ENCODE measurements at places on chromosomes 16 and 17.

- DNase-seq = no peak
Observed at GRCh38 chr17:30413109-30413508, 34.4 kb downstream of the CPD start.

GRCh38 chr17:9286434-9286833, 265.1 kb downstream of the NTN1 start:
- DNase-seq = no peak

- DNase-seq = no peak
Observed at GRCh38 chr17:29867643-29868181, 62.3 kb downstream of the SSH2 start.

GRCh38 chr17:66466106-66466820, 163.8 kb downstream of the PRKCA start:
- no peak for DNase-seq

GRCh38 chr16:8763899-8764298, 33.5 kb downstream of the TMEM186 start:
- DNase-seq = no peak

- DNase-seq = no peak
Observed at GRCh38 chr17:67059372-67059771, 15.0 kb downstream of the CACNG1 start.

DNA sequence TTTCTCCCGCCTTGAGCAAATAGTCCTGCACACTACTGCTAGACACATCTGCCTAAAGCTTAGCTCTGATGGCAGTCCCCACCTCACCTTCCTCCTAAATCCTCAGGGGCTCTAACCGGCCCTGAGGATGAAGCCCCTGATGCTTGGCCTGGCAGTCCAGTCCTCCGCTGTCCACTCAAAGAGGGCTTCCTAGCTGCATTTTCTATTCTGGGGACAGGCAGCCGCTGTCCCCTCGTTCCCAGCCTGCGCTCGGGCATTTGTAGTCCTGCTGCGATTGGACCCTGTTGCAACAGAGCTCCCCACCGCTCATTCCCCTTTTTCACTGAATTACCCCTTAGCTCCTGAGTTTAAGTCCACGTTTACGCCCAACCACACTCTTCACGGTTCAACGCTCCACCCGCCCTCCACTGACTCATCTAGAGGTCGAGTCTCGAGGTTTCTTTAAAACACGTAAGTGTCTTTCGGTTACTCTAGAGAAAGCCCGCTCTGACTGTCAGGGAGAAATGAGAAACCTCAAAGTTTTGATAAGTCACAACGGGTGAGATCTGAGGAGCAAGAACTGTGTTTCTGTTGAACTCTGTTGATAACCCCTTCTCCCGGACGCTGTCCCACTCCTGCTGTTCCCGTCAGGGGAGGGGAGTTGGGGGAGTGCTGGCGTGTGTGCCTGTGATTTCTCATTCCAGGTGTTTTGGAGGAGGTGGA, 4.5 kb downstream of the CCR7 start:
- DNase-seq = peak; percentile 31

- no peak for DNase-seq
Observed at GRCh38 chr17:43377056-43377810, 21.6 kb upstream of the ARL4D start.

- no peak for DNase-seq
Observed at GRCh38 chr16:57823836-57824235, 21.5 kb upstream of the KIFC3 start.

- DNase-seq = no peak
Observed at GRCh38 chr17:27247071-27247957, 46.6 kb upstream of the WSB1 start.

GRCh38 chr17:68782789-68783188, 172.4 kb downstream of the ABCA8 start:
- DNase-seq = no peak

- DNase-seq = peak; percentile 50
Observed at GRCh38 chr17:21286066-21286770, 1.7 kb downstream of the MAP2K3 start.

DNA sequence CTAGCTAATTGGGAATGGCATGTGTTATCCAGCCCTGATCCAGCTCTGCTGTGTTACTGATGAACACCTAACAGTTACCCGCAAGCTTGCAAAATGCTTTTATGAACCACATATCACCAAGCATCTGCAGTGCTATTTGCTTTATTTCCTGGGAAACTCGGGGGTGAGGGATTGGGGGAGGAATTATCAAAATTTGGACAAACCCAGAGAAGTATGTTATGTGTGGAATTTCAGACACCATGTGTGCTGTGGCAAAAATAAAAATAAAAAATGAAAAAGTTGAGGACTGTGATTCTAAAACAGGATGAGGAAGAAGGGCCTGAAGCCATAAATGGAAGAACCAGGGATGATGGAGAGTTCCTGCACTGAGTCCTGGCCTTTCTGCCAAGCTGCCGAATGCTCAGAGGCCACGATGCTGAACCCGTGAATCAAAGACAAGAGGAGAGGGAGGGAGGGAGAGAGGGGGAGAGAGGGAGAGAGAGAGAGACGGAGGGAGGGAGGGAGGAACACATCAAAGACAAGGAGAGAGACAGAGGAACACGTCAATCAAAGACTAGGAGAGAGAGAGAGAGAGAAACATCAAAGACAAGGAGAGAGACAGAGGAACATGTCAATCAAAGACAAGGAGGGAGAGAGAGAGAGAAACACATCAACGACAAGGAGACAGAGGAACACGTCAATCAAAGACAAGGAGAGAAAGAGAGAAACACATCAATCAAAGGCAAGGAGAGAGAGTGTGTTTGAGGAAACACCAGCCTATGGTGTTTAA, 89.8 kb downstream of the MRM3 start:
- DNase-seq = no peak

DNA sequence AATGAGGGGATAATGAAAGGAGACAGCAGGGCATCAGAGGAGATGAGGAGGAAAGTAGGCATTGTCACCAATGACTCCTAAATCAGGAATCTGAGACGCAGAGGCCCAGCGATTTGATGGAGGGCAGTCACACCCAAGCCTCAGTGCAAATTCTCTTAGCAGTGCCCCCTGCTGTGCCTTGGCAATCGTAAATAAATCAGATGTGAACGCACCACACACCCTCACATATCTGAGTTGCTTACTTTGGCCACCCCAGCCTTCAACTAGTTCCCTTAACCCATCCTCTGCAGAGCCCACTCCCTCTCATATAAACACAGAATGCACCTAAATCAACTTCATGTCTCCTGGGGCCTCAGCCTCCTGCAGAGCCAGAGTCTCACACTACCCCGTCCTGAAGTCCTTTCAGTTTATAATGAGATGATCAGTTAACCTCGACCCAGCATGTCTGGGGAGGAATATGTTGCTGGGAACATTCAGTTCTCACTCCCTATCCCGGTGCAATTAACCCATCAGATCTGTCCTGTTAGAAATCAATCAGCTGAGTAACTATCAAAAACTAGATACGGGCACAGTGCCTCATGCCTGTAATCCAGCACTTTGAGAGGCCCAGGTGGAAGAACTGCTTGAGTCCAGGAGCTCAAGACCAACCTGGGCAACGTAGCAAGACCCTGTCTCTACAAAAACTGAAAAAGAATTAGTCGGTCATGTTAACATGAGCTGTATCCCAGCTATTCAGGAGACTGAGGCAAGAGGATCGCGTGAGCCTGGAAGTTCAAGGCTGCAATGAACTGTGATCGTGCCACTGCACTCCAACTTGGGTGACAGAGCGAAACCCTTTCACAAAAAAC, 78.4 kb downstream of the SLC39A11 start:
- no peak for DNase-seq

GRCh38 chr17:41738801-41739112, 4.3 kb upstream of the HAP1 start:
- no peak for DNase-seq

DNA sequence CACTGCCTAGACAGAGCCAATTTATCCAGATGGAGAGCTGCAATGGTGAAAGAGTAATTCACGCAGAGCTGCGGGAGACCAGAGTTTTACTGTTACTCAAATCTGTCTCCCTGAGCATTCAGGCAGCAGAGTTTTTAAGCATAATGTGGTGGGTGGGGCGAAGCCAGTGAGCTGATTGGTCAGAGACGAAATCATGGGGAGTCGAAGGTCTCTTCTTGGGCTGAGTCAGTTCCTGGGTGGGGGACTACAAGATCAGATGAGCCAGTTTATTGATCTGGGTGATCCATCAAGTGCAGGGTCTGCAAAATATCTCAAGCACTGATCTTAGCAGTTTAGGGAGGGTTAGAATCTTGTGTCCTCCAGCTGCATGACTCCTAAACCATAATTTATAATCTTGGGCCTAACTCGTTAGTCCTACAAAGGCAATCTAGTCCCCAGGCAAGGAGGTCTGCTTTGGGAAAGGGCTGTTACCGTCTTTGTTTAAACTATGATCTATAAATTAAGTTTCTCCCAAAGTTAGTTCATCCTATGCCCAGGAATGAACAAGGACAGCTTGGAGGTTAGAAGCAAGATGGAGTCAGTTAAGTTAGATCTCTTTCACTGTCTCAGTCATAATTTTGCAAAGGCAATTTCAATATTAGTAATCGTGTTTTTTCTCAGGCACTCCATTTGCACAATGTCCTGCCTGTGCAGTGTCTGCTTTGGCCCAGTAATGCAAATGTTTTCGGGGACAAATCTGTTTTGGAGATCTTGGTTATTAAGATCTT, 27.0 kb downstream of the PIGL start:
- DNase-seq = no peak

DNA sequence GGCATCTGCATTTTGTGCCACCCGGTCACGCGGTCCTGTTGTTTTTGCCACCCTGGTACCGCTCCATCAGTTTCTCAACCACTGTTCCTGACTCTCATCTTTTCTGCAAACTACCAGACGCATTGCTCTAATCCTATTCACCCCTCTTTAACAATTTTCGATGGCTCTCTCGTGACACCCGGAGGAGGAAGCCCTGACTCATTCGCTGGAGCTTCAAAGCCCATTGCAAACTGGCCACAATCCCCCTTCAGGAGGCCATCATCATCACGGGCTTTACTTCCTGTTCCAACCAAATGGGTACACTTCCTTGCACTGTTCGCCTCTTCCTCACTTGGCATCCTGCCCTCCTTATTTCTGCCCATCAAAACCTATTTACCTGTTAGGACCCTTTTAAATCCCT, 155.3 kb downstream of the RGS9 start:
- no peak for DNase-seq

GRCh38 chr17:42138749-42139492, 15.9 kb downstream of the RAB5C start:
- DNase-seq = no peak

DNA sequence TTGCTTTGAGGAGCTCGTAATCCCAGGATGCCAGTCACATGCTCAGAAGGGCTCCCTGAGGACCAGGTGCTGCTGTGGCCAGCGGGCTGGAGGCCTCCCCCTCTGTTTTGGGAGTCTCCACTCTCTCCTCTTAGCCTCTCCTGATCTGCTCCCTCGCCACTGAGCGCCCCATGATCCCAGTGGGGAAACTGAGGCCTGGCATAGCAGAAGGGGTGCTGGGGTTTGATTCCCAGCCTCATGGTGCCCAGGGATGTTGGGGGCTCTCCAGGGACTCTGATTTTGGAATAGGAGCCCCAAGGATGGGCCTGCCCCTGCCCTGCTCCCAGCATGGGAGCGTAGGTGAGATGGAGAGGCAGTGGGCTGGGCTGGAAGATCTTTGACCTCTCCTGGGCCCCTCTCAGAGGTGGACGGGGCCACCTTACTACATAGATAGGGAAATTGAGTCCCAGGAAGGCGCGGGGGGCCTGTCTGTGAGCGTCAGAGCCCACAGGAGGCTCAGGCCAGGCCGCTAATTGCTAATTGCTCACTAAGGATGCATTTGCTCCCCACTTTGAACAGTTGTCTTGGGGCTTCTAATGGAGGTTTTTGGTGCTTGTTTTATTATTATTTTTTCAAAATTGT, 525 bp upstream of the ADCY7 start:
- DNase-seq = no peak

DNA sequence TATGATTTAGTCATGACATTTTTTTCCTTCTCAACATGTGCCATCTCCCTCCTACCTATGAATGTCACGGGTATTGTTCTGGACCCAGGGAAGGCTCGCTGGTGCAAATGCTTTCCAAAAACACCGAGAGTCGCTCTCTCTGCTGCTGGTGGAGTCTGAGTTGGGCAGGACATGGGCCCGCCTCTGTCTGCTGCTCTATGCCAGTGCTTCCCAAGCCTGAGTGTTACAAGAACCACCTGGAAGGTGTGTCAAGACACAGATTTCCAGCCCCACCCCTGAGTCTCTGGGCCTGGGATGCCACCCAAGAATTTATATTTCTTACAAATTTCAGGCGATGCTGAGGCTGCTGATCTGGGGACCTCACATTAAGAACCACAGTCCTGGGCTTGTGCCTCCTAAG, 9.1 kb downstream of the JPH3 start:
- DNase-seq = no peak

GRCh38 chr16:23286131-23286532, 16.0 kb upstream of the SCNN1B start:
- no peak for DNase-seq

DNA sequence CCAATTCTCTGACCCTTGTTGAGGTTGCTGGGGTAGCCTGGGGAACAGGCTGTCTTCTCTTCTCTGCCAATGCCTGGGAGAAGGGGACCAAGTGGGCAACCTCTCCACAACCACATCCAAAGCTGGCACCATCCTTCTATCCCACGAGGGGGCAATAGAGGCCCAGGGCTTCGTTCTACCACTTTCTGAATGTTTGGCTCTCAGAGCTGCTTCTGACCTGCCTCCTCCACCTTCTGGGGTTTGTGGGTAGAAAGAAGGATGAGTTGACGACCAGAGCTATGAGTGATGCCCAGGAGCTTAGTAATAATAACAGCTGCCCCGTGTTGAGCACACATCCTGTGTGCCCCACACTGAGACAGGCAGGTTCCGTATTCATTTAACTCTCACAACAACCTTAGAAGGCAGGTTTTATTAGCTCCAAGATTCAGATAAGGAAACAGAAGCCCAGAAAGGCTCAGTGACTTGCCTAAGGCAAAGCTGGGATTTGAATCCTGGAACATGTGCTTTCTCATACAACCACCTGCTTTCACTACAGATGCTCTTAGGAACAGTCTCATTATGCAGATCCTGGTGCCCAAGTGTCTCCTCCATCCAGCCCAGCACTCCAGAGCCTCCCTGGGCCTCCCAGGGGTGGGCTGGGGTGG, 11.1 kb downstream of the TSPOAP1 start:
- peak; percentile 6 for DNase-seq

- no peak for DNase-seq
Observed at GRCh38 chr16:50988441-50988840, 162.6 kb downstream of the SALL1 start.

DNA sequence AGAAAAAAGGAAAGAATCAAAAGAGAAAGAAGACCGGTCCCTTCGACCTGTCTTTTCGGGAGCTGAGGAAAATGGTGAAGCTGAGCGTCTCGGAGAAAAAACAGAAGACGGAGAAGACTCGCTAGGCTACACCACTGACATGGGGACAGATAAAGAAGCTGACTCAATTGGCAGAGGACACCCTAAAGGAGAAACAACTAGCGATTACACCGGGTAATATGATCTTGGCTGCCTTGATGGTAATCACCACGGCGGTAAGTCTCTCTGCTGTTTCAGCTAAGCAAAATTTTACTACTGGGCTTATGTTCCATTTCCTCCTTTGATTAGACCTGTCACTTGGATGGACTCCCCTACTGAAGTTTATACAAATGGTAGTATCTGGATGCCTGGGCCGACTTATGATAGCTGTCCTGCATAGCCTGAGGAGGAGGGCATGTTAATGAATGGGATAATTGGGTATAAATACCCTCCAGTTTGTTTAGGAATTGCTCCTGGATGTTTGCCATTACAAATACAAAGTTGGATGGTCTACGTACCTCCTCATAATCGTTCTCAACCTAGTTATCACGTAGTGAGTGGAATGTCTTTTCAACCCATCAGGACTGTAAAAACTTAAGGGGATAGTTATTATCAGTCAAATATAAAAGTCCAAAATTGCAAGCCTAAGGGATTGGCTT, 24.1 kb downstream of the ALOX15B start:
- DNase-seq = no peak
